ENCODE measurements at places on chromosomes 2 and 18.

DNA sequence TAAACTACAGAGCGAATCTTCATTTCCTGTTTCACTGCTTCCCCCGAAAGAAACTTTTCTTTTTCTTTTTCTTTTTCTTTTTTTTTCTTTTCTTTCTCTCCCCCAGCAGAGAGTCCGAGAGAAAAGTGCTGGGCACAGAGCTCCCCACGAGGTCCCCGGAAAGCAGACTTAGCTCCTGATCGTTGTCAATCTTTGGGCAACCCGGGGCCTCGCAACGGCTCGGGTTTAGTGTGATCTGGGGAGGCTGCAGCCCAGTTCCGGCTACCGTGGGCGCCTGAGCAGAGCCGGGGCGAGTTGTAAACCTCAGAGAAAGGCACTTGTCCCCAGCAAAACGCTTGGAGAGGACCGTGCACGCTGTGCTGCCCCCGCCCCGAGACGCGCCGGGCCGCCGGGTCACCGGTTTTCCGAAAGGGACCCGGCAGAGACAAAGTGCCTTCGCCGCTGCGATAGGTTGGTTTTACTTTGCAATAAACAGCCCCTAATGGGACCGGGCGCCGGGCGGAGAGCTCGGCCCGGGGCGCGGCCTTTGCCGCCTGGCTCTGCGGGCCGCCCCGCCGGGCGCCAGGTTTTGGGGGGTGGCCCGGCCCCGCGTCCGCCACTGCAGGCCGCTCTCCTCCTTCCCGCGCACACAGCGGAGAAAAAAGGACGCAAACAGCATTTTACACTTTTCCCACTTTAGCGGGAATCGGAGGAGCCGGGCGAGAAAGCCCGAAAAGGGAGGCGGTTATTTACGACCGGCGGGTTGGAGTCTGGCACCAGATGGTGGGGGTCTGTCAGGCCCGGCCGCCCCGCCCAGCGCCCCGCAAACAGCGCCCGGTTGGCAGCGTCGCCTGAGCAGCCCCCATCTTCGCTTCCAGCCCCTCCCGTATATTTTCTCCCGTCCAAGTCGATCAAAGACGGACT, 136.0 kb downstream of the INSIG2 start:
- DNase-seq, result no peak

DNA sequence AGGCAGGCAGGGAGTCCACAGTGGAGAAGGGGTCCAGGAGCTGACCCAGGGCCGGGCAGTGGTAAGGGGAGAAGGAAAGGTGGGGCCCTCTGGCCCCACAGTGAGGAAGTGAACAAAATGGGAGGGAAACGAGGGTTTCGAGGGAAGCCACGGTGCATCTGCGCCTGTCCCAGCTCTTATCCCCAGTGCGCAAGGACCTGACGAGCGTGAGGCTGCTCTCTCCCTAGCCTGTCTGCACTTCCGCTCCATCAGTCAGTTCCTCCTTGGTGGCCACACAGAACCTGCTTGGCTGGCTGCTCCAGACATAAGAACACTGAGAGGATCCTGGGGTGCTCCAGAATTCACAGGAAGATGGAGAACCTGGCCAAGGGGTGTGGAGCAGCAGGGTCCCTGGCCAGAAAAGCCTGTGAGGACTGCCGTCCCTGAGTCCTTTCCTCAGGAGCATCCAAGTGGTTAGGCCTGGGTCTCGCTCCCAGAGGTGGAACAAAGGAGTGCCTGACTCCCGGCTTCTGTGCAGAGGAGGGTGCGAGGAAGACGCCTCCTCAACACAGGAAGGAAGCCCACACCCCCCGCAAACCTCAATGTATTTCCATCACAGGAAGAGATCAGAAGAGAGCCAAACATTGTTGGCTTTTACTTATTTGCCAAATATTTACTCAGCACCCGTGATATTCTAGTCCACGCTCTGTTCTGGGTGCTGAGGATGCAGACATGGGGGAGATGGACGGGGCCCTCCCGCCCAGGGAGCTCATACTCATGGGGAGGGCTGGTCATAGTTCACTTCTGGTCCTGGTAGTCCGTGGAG, 43.7 kb upstream of the SEMA4C start:
- no peak for DNase-seq

DNA sequence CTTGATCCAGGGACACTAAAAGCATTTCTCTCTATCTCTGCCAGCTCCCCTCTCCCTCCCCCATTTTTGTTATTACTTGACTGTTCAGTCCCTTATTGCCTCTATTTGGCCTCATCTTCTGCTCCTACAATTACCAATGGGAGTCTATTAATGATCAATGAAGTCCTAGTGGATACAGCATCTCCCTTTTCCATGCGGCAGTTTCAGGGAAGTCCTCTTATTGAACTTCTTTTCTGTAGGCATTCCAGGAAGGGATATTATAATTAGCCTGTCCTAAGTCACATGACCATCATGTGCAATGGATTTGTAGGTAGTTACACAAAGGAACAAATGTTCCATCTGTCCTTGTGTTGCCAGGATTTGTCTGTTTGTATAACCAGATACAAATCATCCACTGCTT, 495.1 kb upstream of the CNTNAP5 start:
- no peak for DNase-seq

GRCh38 chr18:77105028-77105427, 27.6 kb downstream of the MBP start:
- DNase-seq, result no peak

GRCh38 chr18:3129053-3129864, 90.5 kb downstream of the MYOM1 start:
- peak; percentile 53 for DNase-seq

GRCh38 chr2:133846476-133846875, 278.2 kb upstream of the NCKAP5 start:
- DNase-seq, result no peak

DNA sequence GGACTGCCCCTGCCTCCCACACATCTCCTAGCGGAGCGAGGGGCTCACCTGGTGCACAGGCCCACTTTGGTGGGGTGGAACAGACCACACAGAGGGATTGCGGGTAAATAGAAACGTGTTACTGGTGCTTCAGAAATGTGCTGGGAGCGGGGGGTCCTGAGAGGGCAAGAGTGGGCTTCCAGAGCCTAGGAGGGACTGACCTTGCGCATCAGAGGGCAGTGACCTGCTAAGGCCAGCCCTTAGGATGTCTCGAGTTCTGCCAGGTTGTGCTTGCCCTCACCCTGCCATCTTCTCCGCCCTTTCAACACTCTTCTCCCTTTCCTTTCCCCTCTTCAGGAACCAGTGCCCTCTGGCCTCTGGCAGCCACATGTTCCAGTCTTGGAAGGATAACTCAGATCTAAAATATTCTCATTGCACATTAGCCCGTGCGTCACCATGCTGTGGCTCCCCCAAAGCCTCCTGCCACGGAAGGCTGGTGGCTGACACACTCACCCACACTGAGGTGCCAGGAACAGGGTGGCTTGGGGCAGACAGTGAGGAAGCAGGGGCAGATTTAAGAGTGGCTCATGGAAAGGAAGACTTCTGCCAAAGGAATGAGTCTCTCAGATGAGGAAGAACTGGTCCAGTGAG, 89.6 kb downstream of the MCFD2 start:
- peak; percentile 79 for DNase-seq

DNA sequence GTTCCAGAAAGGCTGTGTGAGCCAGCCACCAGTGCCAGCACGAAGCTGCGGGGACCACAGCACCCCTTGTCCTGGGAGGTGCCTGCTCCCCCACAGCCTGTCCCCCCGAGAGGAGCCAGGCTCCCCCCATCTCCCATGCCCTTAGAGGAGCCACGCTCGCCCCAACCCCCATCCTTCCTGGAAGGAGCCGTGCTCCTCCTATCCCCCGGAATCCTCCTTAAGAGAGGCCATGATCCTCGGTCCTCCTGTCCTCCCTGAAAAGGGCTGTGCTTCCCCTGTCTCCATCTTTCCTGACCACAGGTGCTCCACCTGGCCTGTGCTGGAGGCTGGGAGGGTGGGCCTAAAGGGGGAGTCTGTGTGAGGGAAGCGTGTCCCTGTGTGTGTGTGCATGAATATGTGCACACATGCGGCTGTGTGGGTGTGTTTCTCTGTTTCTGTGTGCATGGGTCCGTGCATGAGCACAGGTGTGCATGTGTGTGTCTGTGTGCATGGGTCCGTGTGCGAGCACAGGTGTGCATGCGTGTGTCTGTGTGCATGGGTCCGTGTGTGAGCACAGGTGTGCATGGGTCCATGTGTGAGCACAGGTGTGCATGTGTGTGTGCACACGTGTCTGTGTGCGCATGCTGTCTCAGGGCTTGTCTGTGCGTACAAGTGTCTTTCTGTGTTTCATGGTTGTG, 80.3 kb downstream of the RTP5 start:
- no peak for DNase-seq

- DNase-seq, result no peak
These were observed 120.6 kb upstream of the UGP2 start for GRCh38 chr2:63721082-63721424.

GRCh38 chr2:8222979-8223694, 458.7 kb upstream of the ID2 start:
- DNase-seq, result no peak

GRCh38 chr18:1658908-1659566, 754.4 kb downstream of the ADCYAP1 start:
- DNase-seq, result no peak

DNA sequence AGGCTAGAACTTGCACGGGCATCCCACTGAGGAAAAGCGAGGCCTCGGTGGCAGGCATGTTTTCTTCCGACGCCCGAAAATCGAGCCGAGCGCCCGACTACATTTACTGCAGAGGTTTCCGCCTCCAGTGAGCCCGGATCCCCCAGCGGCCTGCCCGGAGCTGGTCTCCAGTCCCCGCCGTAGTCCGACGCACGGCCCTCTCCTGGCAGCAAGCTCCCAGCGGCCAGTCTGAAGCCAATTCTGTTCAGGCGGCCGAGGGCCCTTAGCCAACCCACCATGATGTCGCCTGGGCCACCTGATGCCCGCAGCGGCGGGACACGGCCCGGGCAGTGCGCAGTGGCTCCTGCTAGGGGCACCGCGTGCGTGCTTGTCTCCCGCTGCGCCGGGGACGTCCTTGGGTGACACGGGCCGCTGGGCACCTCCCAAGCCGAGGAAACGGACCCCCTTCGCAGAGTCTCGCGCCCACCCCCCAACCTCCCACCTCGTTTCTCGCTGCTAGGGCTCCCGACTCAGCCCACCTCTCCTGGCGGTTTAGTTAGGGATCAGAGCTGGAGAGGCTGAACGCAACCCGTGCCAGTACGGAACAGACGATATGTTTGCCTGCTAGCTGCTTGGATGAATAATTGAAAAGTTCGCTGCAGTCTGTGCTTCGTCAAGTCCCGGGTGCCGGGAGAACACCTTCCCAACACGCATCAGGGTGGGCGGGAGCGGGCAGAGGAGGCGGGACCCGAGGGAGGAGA, 5.3 kb downstream of the ONECUT2 start:
- DNase-seq, result no peak

DNA sequence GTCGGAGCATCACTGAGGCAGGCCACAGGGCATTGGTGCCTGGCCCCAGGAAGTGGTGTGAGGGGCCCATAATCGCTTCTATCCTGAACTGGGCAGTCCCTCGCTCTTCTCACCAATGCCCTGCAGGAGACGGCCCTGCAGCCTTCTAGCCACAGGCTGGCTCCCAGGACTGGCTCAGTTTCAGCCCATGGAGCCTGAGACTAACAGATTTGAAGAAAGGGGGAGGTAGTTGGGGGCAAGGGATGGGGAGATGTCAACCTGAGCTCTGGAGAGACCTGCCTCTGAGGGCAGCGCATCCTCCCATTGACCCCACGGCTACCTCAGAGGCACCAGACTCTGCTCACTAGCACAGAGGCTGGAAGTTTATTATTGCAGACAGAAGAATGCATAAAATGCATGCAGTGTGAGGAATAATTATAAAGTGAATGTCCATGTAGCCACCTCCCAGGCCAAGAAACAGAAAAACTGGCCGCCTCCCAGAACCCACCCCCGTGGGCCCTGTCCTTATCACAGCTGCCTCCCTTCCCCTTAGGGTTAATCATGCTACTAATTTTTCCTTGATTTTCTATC, 1.4 kb downstream of the TOGARAM2 start:
- no peak for DNase-seq

- no peak for DNase-seq
These were observed 4.0 kb downstream of the EGR4 start for GRCh38 chr2:73289304-73289703.

DNA sequence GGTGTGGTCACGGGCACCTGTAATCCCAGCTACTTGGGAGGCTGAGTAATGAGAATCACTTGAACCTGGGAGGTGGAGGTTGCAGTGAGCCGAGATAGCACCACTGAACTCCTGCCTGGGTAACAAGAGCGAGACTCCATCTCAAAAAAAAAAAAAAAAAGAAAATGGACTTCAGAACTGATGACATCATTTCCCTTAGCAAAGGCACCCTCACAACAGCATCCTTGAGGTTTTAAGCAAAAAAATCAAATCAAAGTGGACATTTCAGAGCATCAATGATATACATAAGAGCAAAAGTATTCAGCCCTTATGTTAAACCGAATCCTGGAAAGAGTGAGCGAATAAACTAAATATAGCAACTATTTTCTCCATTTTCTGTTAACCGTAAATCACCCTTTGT, 45.3 kb downstream of the EPB41L3 start:
- no peak for DNase-seq

DNA sequence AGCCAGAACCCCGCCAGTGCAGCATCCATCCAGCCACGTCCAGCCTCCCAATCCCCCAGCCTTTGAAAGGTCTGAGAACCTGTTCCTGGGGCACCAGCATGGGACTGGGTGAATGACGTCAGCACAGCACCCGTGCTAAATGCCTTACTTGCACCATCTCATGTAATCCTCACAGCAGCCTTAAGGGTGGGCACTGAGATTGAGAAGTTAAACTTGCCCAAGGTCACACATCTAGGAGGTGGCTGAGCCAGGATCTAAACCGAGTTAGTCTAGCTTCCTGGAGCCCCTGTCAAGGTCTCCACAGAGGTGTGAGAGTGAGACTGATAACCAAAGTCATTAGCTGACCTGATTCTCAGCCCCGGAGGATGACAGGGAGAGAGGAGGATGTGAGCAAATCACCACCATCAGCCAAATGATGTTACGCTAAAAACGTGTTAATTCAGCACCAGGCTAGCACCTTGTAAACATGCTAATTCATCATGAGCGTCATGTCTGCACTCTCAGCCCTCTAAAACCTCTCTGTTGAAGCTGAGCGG, 4.6 kb downstream of the CD8A start:
- no peak for DNase-seq

GRCh38 chr2:37026050-37026449, 58.1 kb downstream of the HEATR5B start:
- no peak for DNase-seq

- DNase-seq, result no peak
These were observed 440.9 kb downstream of the IRS1 start for GRCh38 chr2:226358688-226359087.

GRCh38 chr2:30963184-30963583, 155.9 kb upstream of the CAPN13 start:
- DNase-seq, result no peak

- DNase-seq, result no peak
These were observed 28.0 kb downstream of the ADI1 start for GRCh38 chr2:3491306-3491705.

GRCh38 chr2:216328347-216328746, 43.9 kb downstream of the MARCHF4 start:
- DNase-seq, result no peak

DNA sequence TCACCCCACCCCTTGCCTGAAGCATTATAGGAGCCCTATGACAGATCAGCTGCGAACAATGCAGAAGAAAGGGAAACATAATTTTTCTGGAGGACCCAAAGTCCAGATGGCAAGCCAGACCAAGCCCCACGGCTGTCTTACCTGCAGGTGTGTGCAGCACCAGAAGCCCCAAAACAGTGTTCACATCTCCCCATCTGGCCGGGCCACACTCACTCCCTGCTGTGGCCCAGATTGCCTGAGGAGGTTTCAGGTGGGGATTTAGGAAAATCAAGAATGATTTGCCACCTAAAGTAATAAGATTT, 11.7 kb upstream of the STK17B start:
- no peak for DNase-seq

- DNase-seq, result no peak
These were observed 360.7 kb downstream of the SPAG16 start for GRCh38 chr2:213644926-213645325.

- DNase-seq, result no peak
These were observed 116.7 kb downstream of the CTIF start for GRCh38 chr18:48655508-48655907.

Data from GM04504 (cell line).